ENCODE measurements at places on chromosomes 3 and 15.
A peak's percentile ranks its signal among the peaks of the same experiment; 100 is the strongest.

DNA sequence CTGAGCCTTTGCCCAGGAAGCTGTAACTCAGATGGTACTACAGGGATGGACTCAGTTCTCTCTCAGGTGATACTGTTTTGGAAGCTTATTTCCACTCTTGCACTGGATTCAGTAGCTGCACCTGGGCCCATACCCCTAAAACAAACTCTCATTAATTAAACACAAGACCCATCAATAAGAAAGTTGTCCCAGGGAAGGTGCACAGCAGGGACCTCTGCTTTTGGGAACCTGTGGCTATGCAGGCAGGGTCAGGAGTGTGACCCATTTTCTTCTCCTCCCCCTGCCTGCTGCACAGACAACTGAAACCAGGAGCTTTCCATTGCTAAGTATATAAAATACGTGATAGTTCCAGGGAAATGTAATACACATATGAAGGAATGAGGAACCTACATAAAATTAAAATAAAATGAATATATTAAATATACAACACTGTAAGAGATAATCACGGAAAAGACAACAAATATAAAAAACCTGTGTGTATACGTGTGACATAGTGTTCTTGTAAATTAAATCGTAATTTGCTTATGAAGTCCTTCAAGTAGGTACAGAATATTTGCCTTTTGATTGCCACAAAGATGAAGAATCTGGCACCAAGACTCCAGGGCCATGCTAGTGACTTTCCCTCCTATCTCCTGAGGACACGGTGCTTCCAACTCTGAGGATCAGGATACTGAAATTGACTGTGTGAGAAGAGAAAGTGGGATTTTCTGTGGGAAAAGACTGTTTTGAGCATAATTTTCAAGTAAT is 101.6 kb upstream of the GOLGA6L6 start:
- no peak for DNase-seq

- no peak for DNase-seq
Measured at GRCh38 chr3:45187694-45188141, 38.4 kb downstream of the TMEM158 start.

- DNase-seq, result no peak
Measured at GRCh38 chr15:20672470-20672869, 130.9 kb upstream of the GOLGA6L6 start.

DNA sequence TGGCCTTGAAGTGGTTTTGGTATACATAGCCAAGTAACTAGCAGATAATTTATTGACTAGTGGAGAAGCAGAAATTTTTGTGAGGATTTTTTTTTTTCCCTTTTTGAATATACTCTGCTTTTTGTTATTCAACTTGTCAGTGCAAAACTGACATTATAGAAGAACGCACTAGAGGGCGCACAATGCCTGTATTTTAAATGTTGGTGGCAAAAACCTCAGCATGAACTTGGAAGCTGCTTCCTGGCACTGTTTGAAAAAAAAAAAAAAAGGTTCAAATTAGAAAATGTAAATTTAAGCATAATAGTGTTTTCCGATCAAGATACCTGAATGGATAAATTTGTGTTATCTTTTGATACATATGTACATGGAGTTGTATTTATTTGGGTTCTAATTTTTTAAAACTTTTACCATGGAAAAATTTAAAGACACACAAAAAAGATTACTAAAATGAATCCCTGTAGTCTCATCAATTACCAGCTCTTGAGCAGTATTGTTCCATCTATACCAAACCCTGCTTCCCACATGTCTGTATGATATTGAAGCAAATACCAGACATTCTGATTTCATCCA is 56.0 kb downstream of the SLC25A26 start:
- DNase-seq, result peak; percentile 73

GRCh38 chr3:146375219-146375618 is 94.1 kb downstream of the PLSCR2 start:
- DNase-seq, result no peak

GRCh38 chr15:52124270-52124880 is 11.8 kb upstream of the BCL2L10 start:
- DNase-seq, result peak; percentile 86

DNA sequence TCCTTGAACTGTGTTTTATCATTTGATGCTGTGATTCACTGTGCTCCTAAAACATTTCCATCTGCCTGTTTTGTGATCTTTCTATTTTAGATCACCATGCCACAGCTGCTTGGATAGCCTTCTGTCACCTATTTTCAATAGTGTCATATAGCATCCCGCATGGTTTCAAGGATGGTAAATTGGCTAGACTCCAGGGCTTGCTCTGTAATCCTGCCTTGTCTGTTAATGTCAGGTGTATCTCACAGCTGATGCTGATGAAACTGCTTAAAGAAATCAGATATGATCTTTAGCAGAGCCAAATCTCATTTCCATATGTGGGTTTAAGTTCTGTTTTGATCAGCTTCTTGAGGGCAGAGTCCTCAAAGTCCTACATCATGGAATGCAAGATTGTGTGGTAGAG is 182.2 kb downstream of the UBE2E2 start:
- DNase-seq, result no peak

DNA sequence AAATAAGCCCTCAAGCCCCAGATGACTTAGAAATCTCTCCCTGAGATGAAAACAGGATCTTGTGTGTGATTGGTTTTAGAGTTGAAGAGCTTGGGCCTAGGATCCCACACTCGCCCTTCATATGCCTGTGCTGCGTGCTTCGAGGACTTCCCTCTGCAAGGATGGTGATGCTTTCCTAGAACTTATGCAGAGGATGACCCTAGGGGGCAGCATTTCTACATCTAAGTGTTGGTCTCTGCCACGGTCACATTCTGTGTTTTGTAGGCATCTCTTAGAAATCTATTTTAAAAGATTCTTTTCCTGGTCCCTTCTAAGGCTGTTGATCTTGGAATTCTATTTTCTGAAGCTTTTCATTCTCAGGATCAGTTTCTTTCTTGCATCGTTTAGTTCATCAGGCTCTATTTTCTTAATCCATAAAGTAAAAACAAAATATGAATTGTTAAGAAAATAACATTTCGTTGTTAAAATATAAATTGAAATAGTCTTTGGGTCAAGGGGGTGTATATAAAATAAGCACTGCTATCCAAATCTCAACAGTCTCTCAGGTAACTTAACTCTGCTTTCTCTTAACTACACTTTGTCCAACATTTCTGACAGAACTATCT is 45.7 kb downstream of the WDR76 start:
- peak; percentile 73 for DNase-seq

- peak; percentile 62 for DNase-seq
Measured at GRCh38 chr3:10242182-10243065, 5.8 kb upstream of the TATDN2 start.

GRCh38 chr3:97613139-97613538 is 151.4 kb upstream of the ARL6 start:
- DNase-seq, result no peak

DNA sequence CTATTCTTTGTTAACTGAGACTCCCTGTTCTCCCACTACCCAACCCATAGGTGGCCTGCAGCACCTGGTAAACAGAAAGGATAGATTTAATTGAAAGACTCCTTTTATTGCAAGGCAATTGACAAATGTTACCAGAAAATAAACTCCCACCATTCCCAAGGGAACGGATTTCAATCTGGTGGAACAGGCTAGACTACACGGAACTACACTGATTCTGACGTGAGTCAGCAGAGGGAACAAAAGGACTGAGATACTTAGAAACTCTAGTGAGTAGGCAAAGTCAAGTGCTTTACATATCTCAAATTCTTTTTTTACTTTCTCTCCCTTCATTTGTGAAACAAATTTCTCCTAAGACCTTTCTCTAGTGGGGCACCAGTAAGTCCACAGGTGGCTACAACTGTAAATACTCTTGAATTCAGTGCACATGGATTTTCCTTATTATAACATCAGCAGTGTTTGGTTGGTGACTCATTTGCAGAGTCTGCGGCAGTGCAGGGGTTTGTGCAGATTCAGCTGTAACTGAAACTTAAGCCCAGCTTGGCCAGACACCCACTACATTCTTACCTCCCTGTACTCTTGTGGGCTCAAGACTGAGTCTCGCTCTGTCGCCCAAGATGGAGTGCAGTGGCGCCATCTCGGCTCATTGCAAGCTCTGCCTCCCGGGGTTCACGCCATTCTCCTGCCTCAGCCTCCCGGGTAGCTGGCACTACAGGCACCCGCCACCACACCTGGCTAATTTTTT is 34.3 kb upstream of the PLSCR2 start:
- peak; percentile 93 for DNase-seq

GRCh38 chr15:57367556-57367955 is 8.7 kb upstream of the CGNL1 start:
- no peak for DNase-seq

- DNase-seq, result no peak
Measured at GRCh38 chr15:45249125-45249780, 2.8 kb upstream of the SLC28A2 start.

GRCh38 chr3:81744366-81744765 is 17.1 kb downstream of the GBE1 start:
- DNase-seq, result peak; percentile 94

GRCh38 chr3:69770219-69770618 is 31.0 kb downstream of the MITF start:
- peak; percentile 89 for DNase-seq

- DNase-seq, result no peak
Measured at GRCh38 chr3:164507886-164508285, 570.4 kb downstream of the SI start.

GRCh38 chr3:119063471-119063870 is 28.8 kb upstream of the IGSF11 start:
- DNase-seq, result no peak

DNA sequence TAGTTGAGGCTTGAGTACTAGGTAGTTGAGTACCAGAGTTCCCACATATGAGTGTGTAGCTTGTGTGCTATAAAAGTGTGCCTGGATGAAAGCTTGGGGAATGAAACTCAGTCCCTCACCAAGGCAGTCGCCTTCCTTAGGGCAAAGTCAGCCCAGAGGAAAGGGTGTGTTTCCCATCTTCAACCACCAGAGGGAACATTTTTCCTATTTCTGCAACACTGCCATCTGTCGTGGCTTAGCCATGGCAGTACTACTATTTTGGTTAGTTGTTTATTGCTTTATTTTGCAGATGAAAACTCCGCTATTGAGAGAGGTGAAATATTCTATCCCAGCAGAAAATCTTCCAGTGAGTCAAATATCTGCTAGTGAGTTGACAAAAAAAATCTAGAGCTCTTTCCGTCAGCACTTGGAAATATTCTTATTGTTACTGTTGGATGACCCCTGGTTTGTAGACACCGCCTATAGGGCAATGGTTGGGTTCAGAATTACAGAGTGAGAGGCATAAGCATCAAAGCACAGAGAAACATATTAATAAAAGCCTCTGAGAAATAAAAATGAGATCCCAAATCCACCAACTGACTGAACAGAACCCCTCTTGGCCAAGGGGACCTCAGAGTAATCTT is 239.9 kb downstream of the CPNE4 start:
- peak; percentile 66 for DNase-seq

Data from ELR (cell line).